ENCODE measurements at places on chromosomes 2 and 18. TPM values are rescaled to one million over a fixed set of nuclear protein-coding genes. Genes with fewer than 3 reads are reported as not detected.

The TTN gene
- 11.0 TPM for total RNA-seq

The SERPINB4 gene
- not detected for total RNA-seq

The PROKR1 gene
- 0.09 TPM for total RNA-seq

The LRRC30 gene
- not detected for total RNA-seq
